NB4 (cell line): ENCODE measurements at places on chromosomes 6 and 20.

- DNase-seq = no peak
Measured at GRCh38 chr6:117396228-117396627, 29.5 kb downstream of the ROS1 start.

- no peak for DNase-seq
Measured at GRCh38 chr6:126696921-126697693, 357.2 kb downstream of the CENPW start.

DNA sequence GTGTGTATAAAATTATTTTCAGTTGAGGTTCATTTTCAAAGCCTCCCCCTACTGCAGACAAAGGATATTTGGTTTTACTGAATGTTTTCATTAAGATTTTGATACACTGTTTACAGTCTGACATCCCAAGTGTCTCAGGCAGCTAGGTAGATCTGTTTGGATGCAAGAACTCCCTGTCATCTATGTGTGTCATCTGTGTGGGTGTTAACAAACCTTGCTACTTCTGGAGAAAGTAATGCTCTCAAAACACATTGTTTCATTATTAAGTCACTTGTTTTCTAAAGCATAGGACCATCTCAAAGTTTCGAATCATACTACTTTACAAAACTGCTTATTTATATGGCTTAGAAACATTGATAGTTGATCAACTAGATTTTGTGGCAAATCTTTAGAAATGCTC is 114.5 kb upstream of the TMEM170B start:
- DNase-seq = no peak

DNA sequence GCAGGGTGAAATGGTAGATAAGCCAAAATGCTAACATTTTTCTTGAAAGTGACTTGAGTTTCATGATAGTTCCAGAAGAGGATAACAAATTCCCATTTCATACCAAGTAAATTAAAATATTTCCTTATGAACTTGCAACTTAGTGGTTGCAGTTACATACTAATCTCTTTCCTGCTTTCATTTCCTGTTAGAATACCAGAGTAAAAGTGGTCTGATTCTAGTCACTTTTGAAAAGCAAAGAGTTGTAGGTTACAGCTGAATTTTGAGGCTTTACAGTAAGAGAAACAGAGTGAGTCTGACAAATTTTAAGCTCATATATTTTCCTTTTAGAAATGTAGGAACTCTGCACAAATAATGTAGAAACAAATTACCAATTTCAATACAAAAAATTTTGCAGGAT is 117.4 kb downstream of the ZFAND3 start:
- DNase-seq = no peak

DNA sequence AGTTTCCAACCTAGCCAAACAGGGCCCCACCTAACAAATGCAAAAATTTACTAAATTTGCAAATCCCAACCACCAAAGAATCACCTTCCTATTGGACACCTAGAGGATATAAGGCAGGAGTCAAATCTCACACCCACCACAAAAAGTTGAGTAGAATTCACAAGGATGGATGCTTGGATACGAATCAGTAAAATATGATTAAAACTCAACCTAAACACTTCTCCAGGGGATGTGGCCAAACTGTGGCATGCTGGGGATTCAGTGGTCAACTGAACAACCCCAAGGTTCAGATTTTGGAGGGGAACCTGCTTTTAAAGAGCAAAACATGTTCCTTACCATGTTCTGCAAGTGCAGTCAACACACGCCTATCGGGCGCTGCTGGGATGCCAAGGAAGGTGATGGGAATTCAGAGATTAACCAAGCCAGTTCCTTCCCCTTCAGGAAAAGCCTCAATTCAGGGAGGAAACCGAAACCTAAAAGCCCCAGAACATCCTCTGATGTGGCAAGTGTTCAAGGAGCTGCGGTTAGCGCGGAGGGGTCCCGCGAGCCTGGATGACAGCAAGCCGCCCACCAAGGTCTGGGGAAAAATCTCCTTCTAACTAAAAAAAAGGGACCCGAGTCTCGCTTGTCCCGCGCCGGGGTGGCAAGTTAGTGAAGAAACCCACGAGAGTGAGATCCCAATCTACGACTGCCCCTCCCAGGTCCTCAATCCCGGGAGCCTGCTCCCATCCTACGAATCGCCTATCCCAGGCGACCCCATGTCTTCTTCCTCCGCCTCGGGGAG is 902 bp downstream of the SAMHD1 start:
- DNase-seq = peak; percentile 73

DNA sequence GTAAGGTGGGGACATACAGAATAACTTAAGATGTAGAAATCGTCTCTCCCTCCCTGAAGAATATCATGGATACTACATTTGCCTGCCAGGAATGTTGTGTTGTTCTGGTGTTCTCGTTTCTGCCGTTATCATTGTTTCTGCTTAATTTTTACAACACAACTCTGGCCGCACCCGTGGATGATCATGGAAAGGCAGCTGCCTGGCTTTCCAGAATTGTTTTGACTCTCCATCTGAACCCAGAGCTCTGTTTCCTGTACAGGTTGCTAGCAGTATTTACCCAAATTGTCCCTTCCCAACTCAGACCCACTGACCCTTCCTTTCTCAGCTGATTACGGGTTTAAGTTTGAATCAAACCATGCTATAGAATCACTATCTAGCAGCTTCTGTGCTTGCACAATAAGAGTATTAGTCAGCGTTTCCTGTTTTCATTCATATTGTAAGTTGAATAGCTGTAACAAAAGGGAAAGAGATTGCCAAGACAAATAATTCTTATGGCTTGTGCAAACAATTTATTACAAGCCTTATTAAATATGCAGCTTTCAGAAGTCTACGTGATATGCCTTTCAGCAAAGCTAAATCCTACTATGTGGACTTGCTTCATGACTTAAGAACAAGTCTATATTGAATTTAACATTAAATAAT is 139.0 kb downstream of the MTHFD1L start:
- DNase-seq = peak; percentile 82

- DNase-seq = no peak
Measured at GRCh38 chr20:34271956-34272355, 30.7 kb downstream of the ASIP start.

GRCh38 chr20:19205981-19206396 is 6.5 kb upstream of the SLC24A3 start:
- peak; percentile 72 for DNase-seq

GRCh38 chr6:7414811-7415210 is 25.2 kb downstream of the RIOK1 start:
- DNase-seq = no peak

DNA sequence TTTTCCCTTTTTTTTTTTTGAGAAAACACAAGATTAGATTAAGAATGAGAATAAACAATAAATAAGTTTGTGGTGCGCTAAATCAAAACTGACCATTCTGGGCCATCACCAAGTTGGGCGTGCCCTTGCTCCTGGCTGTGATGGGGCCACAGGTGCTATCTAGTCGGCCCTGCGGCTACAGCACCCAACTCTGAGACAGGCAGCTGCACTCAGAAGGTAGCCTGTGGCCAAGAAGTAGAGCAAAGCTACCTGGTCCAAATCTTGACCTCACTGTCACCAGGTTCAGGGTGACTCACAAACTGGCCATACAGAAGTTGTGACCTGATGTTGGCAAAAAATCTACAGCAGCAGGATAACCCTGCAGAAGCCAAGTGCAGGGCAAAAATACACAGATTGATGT is 3.4 kb downstream of the TXNDC5 start:
- no peak for DNase-seq

GRCh38 chr20:44734938-44735337 is 10.7 kb upstream of the KCNK15 start:
- DNase-seq = no peak
